ENCODE measurements at places on chromosomes 2 and 18.

GRCh38 chr18:8373486-8373885 is 235.8 kb upstream of the RAB12 start:
- DNase-seq, result no peak

DNA sequence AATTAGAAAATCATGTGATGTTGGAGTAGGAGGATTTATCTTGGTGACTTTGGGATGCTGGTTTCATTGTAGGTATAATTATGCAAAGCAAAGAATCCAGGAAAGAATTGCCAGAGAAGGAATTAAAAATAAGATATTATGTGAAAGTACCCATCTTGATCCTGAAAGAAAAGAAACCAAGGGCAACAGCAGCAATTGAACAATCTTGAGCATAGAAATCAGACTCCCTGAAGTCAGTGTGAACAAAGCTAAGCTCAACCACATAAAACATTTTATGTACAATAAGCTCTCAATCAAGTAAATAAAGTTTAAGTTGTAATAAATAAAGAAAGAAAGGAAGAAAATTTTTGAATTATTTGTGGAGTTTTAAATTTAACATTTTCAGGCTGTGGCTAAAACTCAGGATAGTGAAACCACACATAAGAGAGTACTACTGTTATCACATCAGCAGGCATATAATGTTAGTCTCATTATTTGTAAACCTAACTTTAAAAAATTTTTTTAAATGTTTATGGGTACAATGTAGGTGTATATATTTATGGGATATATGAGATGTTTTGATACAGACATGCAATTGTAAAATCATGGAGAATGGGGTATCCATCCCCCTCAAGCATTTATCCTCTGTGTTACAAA is 32.8 kb upstream of the GPR55 start:
- DNase-seq, result no peak

- no peak for DNase-seq
Observed at GRCh38 chr18:75223687-75224347, 13.2 kb downstream of the TSHZ1 start.

DNA sequence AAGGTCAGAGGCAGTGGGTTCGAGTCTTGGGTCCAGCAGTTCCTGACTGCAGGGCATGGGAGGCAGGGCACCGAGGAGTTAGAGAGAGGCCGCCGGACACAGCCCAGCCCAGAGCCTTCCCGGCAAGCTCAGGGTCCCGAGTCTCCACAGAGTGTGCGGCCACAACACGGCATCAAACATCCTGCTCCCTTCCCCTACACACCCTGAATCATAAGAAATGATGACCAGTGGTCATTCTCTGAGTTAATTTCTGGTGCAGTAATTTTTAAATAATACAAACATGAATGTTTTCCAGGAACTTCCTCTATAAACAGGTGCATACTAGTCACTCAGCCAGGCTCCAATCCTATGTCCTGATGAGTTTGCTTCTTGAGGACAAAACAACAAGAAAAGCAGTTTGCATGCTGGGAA is 118.0 kb downstream of the PXDN start:
- no peak for DNase-seq

GRCh38 chr2:200658278-200658864 is 72.6 kb downstream of the AOX1 start:
- no peak for DNase-seq
